ENCODE measurements at places on chromosomes 1 and 21.

- DNase-seq = no peak
- H3K4me3 ChIP-seq = no peak overlapping the region
- no peak overlapping the region for H3K27ac ChIP-seq
- H3K27me3 ChIP-seq = no peaks in the 10 kb centered on the region
- peaks cover 10% of the 10 kb centered on the region for H3K4me1 ChIP-seq
- peaks cover 37% of the 10 kb centered on the region for H3K36me3 ChIP-seq
Measured at GRCh38 chr1:174242856-174243255, 83.5 kb downstream of the RABGAP1L start.

- H3K36me3 ChIP-seq = no peaks in the 10 kb centered on the region
- no peak for DNase-seq
- no peak overlapping the region for H3K27ac ChIP-seq
- no peaks in the 10 kb centered on the region for H3K4me1 ChIP-seq
- no peaks in the 10 kb centered on the region for H3K27me3 ChIP-seq
- no peak overlapping the region for H3K4me3 ChIP-seq
Measured at GRCh38 chr1:69639159-69639558, 71.4 kb downstream of the LRRC7 start.

- H3K4me3 ChIP-seq = no peak overlapping the region
- H3K27me3 ChIP-seq = peaks cover 37% of the 10 kb centered on the region
- no peak overlapping the region for H3K27ac ChIP-seq
- H3K36me3 ChIP-seq = no peaks in the 10 kb centered on the region
Measured at GRCh38 chr1:214271174-214271858, 9.6 kb upstream of the SMYD2 start.

GRCh38 chr1:171869097-171869496, 27.8 kb downstream of the DNM3 start:
- no peaks in the 10 kb centered on the region for H3K4me1 ChIP-seq
- no peak overlapping the region for H3K4me3 ChIP-seq
- H3K36me3 ChIP-seq = no peaks in the 10 kb centered on the region
- H3K27me3 ChIP-seq = peaks cover 13% of the 10 kb centered on the region

GRCh38 chr1:36942148-36942547, 92.2 kb downstream of the GRIK3 start:
- no peak overlapping the region for H3K27ac ChIP-seq
- H3K36me3 ChIP-seq = no peaks in the 10 kb centered on the region
- no peak overlapping the region for H3K4me3 ChIP-seq
- DNase-seq = no peak

Data from activated CD4-positive, alpha-beta memory T cell treated with anti-CD3 and anti-CD28 coated beads, Interleukin-2, amount 10 ng/mL, durations not matched to agents 7 days and 5 days (primary cell).